Mucosa of descending colon (tissue), 3 donors: ENCODE measurements at places on chromosomes 5 and 9. TPM values are rescaled to one million over a fixed set of nuclear protein-coding genes. Genes with fewer than 3 reads are reported as not detected.

Gene CDH9
- not detected for total RNA-seq

Gene PCDHB16
- 0.49 TPM for total RNA-seq

Gene FUT7
- 0.14 TPM for total RNA-seq

Gene NEURL1B
- total RNA-seq = 97.6 TPM

Gene CXCL14
- total RNA-seq = 61.6 TPM

Gene CNTNAP3B
- 21.7 TPM for total RNA-seq

Gene NEK6
- total RNA-seq = 51.8 TPM

Gene FYB1
- 11.5 TPM for total RNA-seq

Gene LCNL1
- total RNA-seq = 0.76 TPM

Gene IFNA21
- total RNA-seq = not detected

Gene RRAGA
- total RNA-seq = 59.4 TPM

Gene DOLPP1
- 48.3 TPM for total RNA-seq

Gene LAMC3
- 0.69 TPM for total RNA-seq

Gene TMEM215
- 0.09 TPM for total RNA-seq

Gene CATSPER3
- 1.5 TPM for total RNA-seq

Gene SLC45A2
- total RNA-seq = 0.28 TPM

Gene DAB2
- total RNA-seq = 55.7 TPM

Gene C1QTNF2
- total RNA-seq = 0.89 TPM

Gene REEP2
- total RNA-seq = 16.3 TPM

Gene WWC1
- 14.7 TPM for total RNA-seq

Gene PLCXD3
- 1.2 TPM for total RNA-seq

Gene BTNL8
- 63.5 TPM for total RNA-seq
